ENCODE measurements at places on chromosomes 7 and 10.

- no peak for DNase-seq
These were observed 8.8 kb upstream of the INTS1 start for GRCh38 chr7:1512781-1513656.

DNA sequence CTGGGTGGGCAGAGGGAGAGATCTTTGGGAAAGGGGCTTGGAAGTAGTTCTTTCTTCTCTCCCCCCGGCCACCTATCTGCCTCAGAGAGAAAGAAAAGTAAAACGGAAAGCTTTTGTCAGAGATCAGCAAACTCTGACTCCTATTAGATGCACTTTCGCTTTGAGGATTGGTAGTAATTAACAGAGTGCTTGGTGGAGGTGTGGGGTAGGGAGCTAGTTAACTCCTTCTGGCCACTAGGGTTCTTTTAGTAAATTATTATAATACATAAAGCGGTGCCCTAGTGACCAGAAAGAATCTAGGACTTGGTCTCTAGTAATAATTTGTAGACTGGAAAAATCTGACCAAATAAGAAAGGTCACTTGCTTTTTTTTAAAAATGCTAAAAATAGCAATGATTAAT is 54.6 kb downstream of the CPVL start:
- DNase-seq = no peak

DNA sequence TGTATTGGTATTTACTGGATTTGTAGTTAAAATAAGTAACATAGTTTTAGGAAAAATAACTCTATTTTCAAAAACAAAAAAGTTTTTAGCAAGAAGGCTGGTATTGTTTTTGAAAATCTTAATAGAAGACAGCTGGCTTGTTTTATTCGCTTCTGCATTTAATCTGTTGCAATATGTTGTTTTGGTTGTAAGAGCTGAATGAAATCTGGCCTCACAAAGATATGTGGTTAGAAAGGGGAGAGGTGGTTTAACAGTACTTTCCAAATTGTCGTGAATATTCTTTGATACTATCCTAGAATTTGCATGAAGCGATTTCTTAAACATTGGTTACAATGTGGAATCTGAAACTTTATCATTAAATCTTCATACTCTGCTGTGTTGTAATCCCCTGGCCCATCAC is 355.9 kb upstream of the FZD8 start:
- no peak for DNase-seq

DNA sequence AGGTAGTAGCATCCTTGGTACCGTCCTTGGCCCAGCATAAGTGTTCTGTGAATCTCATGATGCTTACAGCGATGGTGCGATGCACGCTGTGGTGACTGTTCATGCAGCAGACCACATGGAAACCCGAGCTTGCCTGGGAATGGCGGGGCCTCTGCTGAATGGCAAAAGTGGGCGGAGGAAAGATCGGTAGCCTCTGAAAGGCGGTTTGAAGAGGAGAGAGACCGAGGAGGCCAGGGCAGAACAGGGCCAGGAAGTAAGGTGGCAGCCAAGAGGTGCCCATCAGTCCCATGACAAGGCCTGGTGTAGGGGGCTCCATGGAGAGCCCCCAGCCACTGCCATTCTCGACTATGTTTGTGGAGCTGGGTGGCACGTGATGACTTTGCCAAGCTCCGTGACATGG is 33.2 kb upstream of the CNPY1 start:
- DNase-seq = no peak

GRCh38 chr10:89502549-89502948 is 32.8 kb downstream of the SLC16A12 start:
- no peak for DNase-seq

- no peak for DNase-seq
These were observed 28.8 kb upstream of the HECTD2 start for GRCh38 chr10:91381257-91381891.

DNA sequence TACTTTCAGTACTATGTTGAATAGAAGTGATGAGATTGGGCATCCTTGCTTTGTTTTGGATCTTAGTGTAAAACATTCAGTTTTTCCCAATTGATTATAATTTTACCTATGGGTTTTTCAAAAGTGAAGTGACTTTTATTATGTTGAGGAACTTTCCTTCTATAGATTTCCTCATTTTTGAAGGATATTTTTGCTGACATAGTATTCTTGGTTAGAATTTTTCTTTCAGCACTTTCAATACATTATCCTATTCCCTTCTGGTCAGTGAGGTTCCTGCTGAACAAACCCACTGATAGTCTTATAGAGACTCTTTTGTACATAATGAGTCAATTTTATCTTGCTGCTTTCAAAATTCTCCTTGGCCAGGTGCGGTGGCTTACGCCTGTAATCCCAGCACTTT is 297.2 kb downstream of the SUGCT start:
- DNase-seq = no peak

GRCh38 chr7:155489862-155490696 is 32.1 kb downstream of the EN2 start:
- DNase-seq = no peak

DNA sequence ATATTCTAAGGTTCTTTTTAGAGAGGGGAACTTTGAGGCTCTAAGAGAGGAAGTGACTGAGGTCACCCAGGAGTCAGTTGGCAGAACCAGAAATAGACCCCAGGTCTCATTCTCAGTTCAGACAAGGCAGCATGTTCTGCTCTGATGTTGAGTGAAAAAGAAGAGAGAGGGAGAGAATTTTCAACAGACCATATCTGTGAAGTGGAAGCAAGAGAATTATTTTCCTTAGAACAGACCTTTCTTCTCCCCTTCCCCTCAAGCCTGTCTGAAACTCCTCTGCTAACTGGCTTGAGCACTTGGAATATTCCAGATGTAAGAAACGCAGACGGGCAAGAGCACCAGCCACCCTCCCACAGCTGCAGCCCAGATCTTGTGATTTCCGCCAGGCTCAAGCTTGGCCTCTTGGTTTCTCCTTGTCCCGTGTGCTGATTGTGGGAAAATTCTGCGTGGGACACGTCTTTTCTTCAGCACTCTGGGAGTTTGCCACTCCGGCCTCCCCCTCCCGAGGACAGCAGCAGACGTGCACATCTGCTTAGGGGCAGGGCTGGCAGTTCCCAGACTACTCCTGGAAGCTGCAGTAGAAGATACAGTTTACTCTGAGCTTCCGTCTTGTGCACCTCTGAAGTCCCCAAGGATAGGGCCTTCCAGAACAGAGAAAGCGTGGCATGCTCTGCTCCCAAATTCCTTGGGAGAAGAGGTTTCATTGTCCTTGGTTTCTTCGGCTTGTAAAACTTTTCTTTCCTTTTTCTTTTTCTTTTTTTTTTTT is 22.7 kb upstream of the IKZF1 start:
- no peak for DNase-seq

- DNase-seq = no peak
These were observed 365.1 kb upstream of the MTPN start for GRCh38 chr7:136342251-136342650.

- DNase-seq = no peak
These were observed 18.7 kb downstream of the LCOR start for GRCh38 chr10:96850825-96851224.

DNA sequence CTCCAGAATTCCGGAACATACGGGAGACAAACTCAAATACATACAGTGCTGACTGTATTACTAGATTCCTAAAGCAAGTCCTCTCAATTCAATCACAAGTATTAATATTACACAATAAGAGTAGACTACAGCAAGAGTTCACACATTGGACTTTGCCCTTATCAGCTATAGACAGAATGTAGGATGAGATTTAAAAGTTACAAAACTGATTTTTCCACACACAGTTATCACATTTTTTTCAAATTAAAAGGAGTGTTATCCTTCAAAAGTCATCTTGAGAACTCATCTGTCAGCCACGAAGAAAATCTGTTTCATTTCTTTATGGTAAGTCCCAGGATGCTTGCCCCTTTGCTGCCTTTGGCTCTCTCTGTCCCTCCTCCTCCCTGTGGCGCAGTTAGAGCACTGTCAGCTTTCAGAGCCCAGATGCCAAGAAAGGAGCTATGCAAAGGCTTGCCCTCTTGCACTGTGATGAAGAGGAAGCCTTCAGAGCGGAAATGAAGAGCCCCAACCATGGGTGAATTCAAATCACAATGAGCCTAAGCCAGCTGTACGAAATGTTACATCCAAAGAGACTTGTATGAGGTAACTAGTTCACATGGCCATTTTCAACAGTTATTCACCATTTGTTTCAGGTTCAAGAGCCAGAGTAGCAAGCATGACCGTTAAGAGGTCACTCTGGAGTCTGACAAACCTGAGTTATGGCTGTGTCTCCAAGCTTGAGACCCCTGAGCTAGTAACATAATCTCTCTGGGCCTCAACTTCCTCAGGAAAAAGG is 10.7 kb downstream of the NCOA4 start:
- DNase-seq = no peak

- DNase-seq = no peak
These were observed 36.9 kb upstream of the KDM7A start for GRCh38 chr7:140213684-140214074.

DNA sequence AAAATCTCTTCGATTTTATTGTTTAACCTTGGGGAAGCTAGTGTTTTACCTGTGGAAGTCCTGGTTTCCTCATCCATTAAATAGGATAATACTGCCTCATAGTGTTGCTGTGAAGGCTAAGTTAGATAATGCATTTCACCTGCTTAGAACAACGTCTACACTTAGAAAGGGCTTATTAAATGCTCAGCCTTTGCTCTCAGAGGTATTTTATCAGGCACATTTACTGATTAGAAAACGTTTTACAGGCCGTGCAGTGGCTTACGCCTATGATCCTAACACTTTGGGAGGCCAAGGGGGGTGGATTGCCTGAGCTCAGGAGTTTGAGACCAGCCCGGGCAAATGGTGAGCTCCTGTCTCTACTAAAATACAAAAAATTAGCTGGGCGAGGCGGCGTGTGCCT is 144.4 kb downstream of the INSYN2A start:
- no peak for DNase-seq

DNA sequence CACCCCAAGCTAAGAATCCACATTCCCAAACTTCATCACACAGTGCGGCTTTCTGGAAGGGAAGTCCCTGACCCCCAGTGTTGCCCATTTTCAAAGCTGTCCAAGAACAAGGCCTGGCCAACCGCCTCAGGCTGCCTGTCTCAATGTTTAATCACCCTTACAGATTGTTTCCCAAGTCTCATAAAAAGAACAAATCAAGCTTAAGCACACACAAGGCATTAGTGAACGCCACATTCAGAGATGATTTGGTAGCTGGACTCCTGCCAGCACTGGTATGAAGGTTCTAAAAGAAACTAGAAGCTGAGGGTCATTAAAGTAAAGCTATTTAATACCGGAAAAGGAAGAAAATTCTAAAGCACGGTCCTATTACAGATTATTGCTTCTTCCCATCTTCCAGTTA is 35.6 kb downstream of the C10orf90 start:
- DNase-seq = no peak

- DNase-seq = no peak
These were observed 52.1 kb upstream of the OIT3 start for GRCh38 chr10:72841487-72841886.

DNA sequence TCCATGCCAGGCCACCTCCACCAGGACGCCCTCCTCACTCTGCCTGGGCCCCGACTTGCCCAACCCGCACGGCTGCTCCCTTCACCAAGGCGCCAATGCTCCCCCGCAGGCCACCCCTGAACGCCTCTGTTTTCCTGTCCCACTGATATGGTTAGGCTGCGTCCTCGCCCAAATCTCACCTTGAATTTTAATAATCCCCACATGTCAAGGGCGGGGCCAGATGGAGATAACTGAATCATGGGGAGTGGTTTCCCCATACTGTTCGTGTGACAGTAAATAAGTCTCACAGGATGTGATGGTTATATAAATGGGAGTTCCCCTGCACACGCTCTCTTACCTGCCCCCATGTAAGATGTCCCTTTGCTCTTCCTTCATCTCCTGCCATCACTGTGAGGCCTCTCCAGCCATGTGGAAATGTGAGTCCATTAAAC is 29.8 kb downstream of the RSU1 start:
- DNase-seq = no peak

DNA sequence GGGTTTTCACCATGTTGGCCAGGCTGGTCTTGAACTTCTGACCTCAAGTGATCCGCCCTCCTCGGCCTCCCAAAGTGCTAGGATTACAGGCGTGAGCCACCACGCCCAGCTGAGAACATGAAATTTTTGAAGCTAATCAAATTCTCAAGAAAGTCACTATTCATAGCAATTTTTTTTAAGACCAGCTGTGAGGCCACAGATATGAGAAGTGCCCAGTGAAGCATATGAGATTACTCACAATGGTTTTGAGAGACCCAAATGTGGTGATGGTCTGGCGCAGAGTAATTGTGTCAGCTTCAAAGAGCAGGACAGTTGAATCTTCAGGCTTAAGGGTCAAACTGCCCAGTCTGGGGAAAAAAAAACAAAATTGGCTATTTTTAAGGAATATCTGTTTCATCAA is 16.2 kb downstream of the NCOA4 start:
- no peak for DNase-seq

GRCh38 chr7:83109352-83109751 is 53.3 kb downstream of the PCLO start:
- no peak for DNase-seq

GRCh38 chr10:99758211-99758891 is 24.1 kb upstream of the ABCC2 start:
- no peak for DNase-seq

DNA sequence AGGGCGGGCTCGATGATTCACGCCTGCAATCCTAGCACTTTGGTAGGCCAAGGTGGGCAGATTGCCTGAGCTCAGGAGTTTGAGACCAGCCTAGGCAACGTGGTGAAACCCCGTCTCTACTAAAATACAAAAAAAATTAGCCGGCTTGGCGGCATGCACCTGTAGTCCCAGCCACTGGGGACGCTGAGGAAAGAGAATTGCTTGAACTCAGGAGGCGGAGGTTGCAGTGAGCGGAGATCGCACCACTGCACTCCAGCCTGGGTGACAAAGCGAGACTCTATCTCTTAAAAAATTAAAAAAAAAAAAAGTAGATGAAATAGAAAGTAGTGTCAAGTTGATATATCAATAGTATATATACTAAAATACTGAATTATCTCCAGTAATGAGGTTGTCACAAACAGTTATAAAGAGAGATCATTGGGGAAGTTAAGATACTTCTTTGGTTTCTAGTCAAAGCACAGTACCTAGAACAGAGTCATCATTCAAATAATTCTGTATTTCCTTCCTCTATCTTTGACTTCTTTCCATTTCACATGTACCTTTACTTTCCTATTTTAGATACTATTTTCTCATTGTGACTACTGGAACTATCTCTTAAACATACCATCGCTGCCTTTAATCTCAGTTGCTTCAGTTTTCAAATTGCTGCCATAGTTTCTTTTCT is 491.7 kb downstream of the GRM8 start:
- DNase-seq = no peak

GRCh38 chr10:3782451-3783315 is 2.3 kb downstream of the KLF6 start:
- no peak for DNase-seq

GRCh38 chr7:66265566-66265965 is 60.4 kb downstream of the TPST1 start:
- peak; percentile 1 for DNase-seq

- DNase-seq = peak; percentile 43
These were observed 58.4 kb downstream of the DNAJC12 start for GRCh38 chr10:67779465-67780203.

Measured in NCI-H1436 (cell line).